ENCODE measurements at places on chromosomes 7 and 10.

GRCh38 chr10:28785018-28785417 lies 107.7 kb downstream of the BAMBI start:
- no peak for DNase-seq

- DNase-seq = no peak
These were observed 74.5 kb downstream of the CAMK1D start for GRCh38 chr10:12423896-12424295.

GRCh38 chr7:47601119-47601880 lies 19.4 kb upstream of the TNS3 start:
- no peak for DNase-seq

DNA sequence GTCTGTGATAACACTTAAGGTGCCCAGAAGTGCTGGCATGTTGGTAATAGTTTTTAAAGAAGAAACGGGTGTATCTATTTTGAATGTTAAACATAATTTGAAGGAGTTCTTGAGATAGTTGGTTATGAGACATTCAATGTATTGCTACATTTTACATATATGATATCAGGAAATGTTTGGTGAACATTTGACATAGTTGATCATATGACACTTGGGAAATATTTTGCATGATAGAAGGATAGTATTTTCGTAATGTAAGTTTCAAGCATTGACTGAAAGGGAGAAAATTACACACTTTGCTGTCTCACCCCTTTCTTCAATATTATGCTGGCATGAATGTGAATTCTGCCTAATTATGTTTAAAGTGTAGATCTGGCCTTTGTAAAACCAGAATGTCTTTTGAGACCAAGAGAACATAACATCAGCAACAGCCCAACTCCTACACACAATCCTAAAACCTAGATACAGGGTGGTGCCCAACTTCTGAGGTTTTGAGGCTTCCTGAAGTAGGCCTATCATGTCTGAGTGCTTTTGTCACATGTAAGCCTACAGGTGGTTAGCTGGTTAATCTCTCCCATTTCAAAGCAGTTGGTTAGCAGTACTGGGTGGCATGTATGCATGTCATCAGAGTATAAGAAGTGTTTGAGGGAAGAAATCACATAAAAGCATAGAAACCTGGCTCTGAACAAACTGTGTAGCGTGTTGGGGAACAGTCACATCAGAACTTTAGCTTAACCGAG lies 2.1 kb downstream of the ADD3 start:
- no peak for DNase-seq

DNA sequence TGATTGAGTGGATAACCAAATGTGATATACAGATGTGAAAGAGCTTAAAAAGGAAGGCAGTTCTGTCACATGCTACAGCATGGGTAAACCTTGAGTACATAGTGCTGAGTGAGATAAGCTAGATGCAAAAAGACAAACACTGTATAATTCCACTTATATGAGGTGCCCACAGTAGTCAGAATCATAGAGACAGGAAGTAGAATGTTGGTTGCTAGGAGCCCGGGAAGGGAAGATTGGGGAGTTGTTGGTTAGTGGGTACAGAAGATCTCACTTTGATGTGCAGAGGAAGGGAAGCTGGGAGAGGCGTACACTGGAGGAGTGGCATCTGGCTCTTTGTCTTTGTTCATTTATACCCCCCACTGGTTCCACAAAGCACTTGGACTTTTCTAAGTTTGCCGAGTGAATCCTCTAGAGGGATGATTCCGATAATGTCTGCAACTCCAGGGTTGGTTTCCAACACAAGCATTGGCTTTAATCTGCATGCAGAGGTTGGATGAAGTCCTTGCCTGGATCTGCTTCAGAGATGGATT lies 39.5 kb downstream of the TSPAN14 start:
- no peak for DNase-seq

DNA sequence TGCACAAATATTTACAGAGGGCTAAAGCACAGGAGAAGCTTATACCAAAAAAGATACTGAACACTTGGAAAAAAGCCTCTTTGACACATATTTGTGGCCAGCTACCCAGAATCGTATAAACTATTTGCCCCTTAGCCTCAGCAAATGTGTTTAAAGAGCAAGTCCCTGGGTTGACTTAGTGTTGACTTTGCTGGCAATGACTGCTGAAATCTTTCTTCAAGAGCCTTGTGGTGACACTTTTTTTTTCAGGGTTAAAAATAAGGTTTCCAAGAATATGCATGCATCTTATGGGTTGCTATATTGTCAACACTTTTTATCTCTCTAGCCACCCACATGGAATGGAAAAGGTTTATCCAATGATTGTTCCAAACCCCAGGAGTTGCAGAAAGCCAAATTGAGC lies 14.9 kb upstream of the PLEKHS1 start:
- no peak for DNase-seq

- no peak for DNase-seq
These were observed 285.1 kb downstream of the ZEB1 start for GRCh38 chr10:31604096-31604495.

DNA sequence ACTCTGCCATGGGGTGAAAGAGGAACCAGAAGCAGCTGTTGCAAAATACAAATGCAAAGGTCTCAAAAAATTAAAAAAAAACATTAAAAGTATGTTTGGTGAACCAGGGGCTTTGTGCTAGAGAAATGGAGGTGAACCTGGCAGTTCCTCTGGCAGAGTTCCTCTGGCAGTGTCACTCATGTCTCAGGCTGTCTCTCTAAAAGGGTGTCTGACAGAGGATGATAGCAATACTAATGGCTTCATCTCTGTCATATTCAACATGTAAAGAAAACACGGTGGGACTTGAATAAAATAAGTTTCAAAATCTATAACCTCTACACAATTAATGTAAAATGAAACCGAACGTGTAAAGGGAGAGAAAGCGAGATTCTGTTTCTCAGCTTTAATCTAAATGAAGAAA lies 375.7 kb upstream of the VWC2 start:
- no peak for DNase-seq

DNA sequence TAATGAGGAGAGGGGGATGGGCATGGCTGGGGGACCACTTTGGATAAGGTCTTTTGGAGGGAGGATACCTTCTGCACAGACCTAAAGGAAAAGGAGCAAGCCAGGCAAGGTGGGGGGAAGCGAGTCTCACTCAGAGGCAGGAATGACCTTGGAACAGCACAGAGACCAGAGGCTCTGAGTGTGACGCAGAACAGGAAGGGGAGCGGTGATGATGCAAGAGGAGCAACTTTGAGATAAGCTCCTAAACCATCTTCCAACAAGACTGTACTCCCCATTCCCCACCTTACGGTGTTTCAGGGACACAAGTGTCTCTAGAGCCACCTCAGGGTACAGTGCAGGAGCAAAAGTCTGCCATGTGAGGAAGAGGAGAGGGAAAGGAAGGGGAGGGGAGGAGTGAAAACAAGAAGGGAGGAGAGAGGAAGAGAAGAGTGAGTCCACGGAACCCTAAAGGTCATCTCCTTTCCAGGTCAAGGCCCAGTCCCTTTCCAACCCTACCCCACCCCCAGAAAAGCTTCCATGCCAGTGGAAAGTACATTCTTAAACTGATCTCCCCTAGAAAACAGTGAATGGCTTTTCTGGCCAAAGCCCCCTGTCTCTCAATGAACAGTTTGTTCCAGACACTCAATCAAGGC lies 54.1 kb downstream of the JAZF1 start:
- DNase-seq = no peak

- no peak for DNase-seq
These were observed 44.9 kb downstream of the SP8 start for GRCh38 chr7:20741801-20742200.

DNA sequence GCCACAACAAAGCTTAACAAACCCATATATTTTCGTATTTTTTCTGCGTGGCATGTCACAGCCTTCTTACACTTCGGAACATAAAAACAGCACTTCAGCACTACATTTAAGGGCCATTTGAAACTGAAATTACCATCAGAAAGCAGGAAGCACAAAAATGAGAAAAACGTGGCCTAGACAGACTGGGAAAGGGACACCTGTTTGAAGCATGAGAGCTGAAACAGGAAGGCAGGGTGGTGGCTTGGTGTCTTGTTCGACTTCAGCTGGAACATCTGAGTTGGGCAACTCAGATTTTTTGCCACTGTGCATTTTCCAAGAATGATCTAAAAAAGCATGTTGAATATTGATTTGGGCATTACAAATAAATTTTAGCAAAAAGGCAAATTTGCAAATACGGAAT lies 243.2 kb downstream of the ELMO1 start:
- no peak for DNase-seq

- DNase-seq = no peak
These were observed 314.1 kb upstream of the C7orf33 start for GRCh38 chr7:148276314-148277041.

- no peak for DNase-seq
These were observed 1.7 kb upstream of the PFKP start for GRCh38 chr10:3065622-3066021.

GRCh38 chr7:80087051-80087770 lies 47.4 kb upstream of the GNAI1 start:
- no peak for DNase-seq

DNA sequence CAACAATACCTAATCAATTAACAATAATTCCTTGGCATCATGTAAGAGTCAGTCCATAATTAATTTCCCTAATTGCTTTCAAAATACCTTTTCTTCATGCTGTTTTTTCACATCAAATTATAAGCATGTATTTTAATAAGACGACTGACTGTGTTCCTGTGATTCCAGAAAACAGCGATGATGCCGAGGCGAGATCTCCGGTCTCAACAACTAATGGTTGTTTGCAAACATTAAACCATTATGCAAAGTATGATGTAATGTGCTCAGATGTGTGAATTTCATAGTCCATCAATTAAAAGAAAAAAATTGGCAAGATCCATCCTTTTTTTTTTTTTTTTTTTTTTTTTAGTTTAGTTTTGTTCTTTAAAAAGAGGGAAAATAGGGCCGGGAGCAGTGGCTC lies 44.5 kb upstream of the PIP4K2A start:
- DNase-seq = no peak

- DNase-seq = no peak
These were observed 349.5 kb upstream of the ZNF32 start for GRCh38 chr10:43998021-43998809.

DNA sequence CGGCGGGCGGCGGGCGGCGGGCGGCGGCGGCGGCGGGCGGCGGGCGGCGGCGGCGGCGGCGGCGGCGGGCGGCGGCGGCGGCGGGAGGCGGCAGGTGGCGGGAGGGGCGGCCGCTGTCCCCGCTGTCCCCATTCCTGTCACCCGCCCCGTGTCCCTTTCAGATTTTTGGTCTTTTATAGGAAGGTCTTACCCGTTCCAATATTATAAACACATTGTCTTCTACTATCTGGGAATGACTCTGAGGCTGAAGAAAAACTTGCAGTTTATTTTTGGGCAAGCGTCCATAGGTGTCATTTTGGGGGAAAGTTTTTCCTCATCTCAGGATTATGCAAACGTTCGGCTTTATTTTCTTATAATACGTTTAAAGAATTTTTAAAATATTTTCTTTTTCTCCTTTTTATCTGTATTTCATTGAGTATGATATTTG lies 578 bp downstream of the ZNF713 start:
- DNase-seq = no peak

GRCh38 chr7:16356301-16356958 lies 64.9 kb downstream of the CRPPA start:
- DNase-seq = no peak

DNA sequence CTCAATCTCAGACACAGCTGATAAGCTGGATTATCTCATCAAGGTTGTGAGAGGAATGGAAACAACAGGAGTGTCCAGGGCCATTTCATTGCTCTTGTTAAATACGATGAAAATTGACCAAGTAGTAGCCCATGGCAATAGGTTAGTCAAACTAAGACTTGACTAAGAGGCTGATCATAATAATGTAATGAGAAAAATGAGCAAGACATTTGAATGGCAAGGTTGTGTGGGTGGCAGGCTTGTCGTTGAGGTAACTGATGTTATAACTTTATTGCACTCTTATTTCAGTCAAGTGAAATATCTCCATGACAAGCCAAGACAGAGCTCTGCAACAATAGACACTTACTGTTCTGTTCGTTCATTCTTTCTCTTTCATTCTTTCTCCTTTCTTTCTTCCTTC lies 532.0 kb downstream of the GATA3 start:
- DNase-seq = no peak

- no peak for DNase-seq
These were observed 13.9 kb upstream of the ZNF862 start for GRCh38 chr7:149824301-149824741.

DNA sequence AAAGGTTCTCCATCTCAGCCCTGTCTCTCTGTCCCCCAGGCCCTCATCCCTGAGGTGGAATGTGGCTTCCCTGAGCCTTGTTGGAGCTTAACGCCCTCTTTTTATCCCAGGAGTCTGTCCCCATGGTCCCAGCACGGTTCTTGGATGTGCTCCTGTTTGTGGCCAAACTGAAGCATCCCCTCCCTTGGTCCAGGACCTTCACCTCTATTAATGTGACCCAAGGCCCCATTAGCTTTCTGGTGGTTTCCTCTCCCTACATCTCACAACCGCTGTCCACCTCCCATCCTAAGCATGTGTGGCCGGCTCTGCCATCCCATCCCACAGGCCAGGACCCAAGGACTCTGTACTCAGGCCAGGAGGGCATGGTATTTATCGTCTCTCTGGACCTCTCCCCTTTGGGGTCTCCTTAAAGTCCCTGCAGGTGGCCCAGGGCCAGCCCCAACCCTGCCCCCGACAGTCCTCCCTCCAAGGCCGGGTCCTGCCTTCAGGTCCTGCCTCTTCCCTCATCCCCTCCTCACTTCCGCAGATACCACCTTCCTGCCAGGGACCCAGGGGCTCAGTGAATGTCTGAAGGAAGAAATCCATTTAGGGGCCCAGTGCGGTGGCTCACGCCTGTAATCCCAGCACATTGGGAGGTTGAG lies 15.4 kb upstream of the SH2B2 start:
- DNase-seq = no peak

GRCh38 chr7:132112657-132113056 lies 463.6 kb downstream of the PLXNA4 start:
- DNase-seq = no peak

DNA sequence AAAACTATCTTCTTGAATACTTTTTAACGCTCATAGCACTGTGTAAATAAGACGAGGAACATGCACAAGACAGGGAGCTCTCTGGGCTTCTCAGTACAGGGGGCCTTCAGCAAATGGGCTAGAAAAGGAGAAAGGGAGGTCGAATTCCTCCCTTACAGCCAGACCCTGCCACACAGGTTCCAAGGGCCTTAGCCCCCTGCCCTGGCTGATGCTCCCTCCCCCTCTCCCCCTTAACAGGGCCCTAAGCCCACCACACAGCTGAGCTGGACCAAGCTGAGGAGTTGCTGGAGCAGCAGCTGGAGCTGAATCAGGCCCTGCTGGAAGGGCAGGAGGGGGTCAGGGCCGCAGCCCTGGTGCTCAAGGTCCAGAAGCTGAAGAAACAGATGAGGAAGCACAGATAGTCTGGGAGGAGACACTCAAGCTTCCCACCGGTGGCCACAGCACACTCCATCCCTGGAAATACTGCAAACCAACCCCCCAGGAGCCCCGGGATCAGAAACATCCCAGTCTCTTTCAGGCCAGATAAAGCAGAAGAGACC lies 153.9 kb downstream of the SNX13 start:
- no peak for DNase-seq

GRCh38 chr10:132344386-132344785 lies 12.4 kb downstream of the LRRC27 start:
- DNase-seq = no peak
